Hepatocyte (in vitro differentiated cells): ENCODE measurements at places on chromosomes 1 and 21. TPM values are rescaled to one million over a fixed set of nuclear protein-coding genes. Genes with fewer than 3 reads are reported as not detected.

- DNase-seq: no peak
Measured at GRCh38 chr1:5765483-5765882, 226.7 kb downstream of the NPHP4 start.

DNA sequence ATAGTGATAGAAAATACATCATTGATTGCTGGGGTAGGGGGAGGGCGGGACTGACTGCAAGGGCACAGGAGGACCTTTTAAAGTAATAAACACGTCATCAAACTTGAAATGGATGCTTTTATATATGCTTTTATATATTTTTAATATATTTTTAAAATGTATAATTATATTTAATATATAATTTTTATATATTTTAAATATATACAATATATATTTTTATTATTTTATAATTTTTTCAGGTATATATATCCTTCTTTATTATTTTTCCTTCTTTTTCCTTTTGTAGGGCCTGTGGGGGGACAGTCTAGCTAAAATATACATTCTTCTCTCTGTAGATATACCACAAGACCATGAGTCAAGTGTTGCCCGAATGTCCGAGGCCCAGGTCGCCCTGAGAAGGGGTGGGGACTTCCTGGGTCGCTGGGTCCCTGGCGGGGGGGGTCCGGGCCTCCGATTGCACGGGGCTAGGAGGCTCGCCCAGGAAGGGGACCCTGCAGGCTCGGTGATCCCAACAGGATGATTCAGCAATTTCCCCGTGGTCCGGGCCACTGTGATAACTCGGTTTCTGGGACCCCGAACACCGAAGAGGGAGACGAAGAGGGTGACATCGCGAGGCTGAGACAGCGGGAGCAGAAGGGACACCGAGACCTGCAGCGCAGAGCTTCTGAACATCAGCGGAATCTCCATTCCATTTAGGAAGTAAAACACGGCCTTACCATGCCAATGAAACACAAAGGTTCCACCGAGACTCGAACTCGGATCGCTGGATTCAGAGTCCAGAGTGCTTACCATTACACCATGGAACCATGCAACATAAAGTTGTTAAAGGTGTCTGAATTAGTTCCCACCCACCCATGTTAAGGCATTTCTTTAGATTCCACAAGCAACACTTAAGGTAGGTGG, 112.5 kb upstream of the NBPF11 start:
- DNase-seq: peak; percentile 67

The AIRE gene
- polyA plus RNA-seq: 0.32 and 0.42 TPM in 2 replicates

GRCh38 chr21:37008724-37009123, 2.2 kb downstream of the RIPPLY3 start:
- DNase-seq: no peak

The ELAPOR1 gene
- polyA plus RNA-seq: 1.6 and 1.8 TPM in 2 replicates

The MCOLN3 gene
- 13.6 and 13.9 TPM in 2 replicates for polyA plus RNA-seq

- DNase-seq: no peak
Measured at GRCh38 chr21:14487490-14488432, 58.4 kb downstream of the SAMSN1 start.

DNA sequence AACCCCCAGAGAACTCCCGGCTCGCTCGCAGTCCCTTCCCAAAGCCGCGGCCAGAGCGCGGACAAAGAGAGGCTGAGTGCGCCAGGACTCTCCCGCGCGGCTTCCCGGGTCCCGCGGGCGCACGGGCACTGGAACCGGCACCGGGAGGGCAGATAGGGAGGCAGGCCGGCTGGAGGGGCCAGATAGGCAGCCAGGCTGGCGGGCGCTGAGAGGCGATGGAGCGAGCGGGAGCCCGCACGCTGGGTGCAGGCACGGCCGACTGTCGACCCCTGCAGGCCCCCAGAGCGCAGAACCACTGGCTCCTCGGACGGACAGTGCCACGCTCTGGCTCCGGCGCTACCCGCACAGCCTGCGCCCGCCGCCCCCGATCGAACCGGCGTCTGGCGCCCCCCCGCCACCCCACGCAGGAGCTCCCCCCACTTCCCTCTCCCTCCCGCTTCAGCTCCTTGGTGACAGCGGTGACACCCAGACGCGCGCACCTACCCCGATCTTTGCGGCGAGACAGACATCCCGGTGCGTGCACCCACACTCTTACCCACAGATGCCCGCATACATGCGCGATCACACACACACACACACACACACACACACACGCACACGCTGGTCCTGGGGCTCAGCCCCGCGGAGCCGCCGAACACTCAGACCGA, 534 bp downstream of the SLC6A9 start:
- DNase-seq: peak; percentile 81

DNA sequence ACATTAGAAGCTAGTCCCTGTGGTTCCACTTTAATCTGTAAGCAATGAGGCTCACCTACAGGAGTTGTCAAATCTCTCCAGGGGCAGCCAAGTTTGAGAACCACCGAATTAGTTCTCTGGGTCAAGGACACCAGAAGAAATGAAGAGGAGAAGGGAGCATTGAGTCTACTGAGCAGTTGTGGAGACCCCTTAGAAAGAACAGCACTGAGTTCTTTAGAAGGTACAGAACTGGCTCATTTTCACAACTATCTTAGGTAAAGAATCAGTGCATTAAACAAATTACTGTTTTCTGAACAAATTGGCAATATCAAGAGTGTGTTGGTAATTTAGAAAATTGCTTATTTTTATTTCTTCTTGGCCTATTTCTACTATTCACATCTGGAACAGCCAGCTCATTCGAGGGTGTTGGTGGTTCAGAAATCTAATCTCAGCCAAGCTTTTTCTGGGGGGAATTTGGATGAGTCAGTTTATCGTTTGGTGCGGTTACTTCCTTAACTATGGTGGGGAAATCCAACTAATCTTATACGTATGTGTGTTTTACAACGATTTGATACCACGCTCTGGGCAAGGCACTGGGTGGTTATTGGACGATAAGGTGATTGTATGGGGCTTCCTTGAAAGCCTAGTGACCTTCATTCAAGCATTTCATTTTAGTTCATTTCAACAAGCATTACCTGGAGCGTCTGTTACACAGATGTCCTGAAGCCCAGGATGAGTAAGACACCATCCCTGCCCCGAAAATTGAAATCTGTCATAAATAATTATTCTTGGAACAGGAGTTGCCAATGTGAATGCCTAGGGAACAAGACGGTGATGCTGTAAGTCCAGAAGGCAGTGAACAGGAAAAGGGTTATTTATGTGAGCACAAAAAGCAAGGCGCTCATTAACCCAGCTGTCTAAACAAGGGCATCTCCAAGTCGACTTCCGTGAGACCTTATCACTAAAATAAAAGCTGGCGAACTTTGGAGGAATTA, 52.0 kb upstream of the TMPRSS2 start:
- no peak for DNase-seq

The GCLM gene
- 14.4 and 15.3 TPM in 2 replicates for polyA plus RNA-seq

The BATF3 gene
- 3.2 and 3.5 TPM in 2 replicates for polyA plus RNA-seq

The NFASC gene
- polyA plus RNA-seq: 0.75 and 1.7 TPM in 2 replicates

GRCh38 chr1:98735756-98736155, 74.2 kb downstream of the SNX7 start:
- DNase-seq: peak; percentile 6

DNA sequence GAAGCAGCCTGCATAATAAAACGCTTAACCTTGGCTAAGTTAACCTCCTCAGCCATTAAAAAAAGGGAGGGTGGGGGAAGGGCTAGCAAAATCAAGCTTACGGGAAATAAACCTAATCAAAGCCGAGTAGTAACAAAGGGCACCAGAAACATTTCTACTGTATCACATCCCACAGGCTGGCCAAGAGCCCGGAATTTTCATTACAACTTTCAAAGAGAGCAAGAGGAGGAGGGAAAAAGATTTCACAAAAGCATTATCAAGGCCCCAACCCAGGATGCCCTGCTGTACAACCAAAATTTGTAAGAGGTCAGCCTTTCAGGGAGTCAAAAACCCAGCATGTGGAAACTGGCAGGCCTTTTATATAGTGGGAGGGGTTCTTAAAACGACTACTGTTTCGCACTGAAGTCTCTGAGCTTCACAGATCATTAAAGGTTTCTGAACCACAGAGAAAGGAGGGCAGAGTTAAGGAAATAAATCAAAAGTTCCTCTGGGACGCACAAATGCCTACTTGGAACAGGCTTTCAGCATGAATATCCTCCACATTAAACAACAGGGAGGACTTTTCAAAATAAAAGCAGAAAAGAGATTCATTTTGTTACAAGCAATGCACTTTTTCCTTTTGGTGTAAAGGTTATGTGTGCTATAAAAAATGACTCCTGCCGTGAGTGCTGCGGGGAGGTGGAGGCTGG, 90.4 kb downstream of the SLC45A1 start:
- DNase-seq: peak; percentile 38

DNA sequence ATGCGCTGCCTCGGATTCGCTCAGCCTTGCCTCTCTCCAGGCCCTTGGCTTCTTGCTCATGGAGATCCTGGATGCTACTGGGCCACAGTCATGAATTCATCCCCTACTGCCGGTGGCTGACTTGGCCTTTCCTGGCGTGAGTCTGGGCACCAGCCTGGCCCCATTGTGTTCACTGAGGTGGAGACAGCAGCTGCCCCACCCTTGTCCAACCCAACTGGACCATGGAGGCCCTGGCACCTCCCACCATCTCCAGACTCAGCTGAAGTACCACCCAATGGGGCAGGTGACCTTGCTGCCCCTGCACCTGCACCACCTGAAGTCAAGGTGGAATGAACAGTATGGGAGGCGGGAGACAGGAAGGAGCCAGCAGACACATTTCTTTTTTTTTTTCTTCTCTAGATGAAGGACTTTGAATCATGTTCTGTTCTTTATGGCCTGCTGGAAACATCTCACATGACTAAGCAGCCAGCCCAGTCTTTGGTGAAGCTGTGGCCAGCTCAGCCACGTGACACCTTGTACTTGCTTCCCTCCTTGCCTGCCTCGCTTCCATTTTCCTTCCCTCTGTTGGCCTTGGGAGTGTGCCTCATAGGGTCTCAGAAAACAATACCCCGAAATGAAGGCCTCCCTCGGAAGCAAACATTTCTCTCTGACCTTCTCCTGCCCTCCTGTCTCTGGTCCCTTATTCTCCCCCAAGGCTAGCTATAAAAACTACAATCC, 3.8 kb upstream of the SLC30A2 start:
- peak; percentile 80 for DNase-seq

GRCh38 chr1:52168373-52169080, 26.6 kb downstream of the ZFYVE9 start:
- DNase-seq: no peak

- no peak for DNase-seq
Measured at GRCh38 chr21:23729331-23729730, 1878.0 kb downstream of the MRPL39 start.

The HMCN1 gene
- 2.0 and 2.3 TPM in 2 replicates for polyA plus RNA-seq

The CLEC20A gene
- not detected in 2 replicates for polyA plus RNA-seq

- no peak for DNase-seq
Measured at GRCh38 chr1:72462186-72462905, 180.0 kb upstream of the NEGR1 start.

GRCh38 chr1:193070942-193071341, 11.5 kb downstream of the RO60 start:
- no peak for DNase-seq

The RSPO1 gene
- 1.5 and 2.4 TPM in 2 replicates for polyA plus RNA-seq

- DNase-seq: no peak
Measured at GRCh38 chr1:157095551-157095950, 4.1 kb downstream of the ETV3L start.

DNA sequence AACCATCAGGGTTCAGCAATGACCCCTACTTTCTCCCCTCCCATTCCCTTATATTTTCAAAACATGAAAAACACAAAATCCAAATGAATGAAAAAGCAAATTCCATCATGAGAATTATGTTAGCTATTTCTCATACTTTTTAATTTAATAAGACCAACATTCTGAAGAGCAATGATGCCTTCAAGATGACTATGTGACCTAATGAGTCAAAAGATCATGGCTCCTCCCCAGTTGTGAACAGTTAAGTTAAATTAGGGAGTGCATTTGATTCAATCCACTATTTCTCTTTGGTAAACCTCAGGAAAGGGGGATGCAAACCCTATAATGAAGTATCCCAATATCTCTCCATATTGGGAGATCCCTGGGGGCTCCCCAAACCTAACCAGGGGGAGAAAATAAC, 36.5 kb downstream of the PUM1 start:
- no peak for DNase-seq

GRCh38 chr21:29513535-29513934, 214.8 kb downstream of the BACH1 start:
- no peak for DNase-seq

DNA sequence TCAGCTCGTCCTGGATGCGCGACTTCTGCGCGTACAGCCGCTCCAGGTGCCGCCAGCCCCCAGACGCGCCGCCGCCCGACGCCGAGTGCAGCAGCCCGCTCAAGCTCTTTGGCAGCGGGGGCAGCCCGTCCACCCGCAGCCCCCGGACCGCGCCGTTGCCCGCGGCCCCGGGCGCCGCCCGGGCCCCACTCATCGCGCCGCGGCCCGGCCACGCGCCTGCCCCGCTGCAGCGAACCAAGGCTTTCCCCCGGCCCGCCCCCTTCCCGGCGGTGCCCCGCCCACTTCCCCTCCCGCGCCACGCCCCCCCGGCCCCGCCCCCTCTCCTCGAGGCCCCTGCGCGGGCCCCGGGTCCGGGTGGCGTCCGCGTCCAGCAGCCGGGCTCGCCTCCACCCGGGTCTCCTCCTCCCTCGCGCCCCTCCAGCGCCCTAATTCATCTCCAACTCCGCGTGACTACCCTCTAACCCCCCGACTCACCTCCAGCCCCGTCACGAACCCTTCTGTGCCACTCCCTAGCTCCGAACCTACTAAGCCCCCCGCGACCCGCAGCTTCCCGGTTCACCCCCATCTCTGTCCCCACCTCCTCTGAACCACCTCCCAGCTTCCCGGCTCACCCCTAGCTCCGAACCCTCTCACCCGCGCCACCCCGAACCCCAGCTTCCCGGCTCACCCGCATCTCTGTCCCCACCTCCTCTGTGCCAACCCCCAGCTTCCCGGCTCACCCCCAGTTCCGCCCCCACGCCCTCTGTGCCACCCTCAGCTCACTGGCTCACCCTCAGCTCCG, at the start of gene FAM89A:
TSS of gene FAM89A (minus strand) at position 236 of the 781 bp plus-strand sequence. CDS start at position 193, 43 bp downstream.
- DNase-seq: peak; percentile 88

DNA sequence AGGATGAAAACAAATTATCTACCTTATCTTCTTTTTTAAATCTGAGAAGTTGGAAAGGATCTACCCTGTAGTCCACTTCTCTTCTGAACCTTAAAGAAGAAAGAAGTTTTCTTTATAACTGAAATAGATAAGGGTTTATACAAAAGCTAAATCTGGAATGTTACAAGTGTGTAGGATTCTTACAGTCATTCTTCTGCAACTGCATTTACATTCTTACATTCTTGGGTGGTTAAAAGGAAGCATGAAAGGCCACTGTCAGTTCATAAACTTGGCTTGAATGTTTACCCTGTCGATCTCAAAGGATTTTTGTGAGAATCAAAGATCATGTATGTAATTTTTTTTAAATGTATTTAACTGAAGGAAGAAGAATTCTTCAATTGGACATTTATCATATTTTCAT, 142.1 kb upstream of the BRINP3 start:
- DNase-seq: no peak

The NR5A2 gene
- polyA plus RNA-seq: 16.4 and 19.8 TPM in 2 replicates
